ENCODE measurements at places on chromosomes 3 and 15. TPM values are rescaled to one million over a fixed set of nuclear protein-coding genes. Genes with fewer than 3 reads are reported as not detected.
A peak's percentile ranks its signal among the peaks of the same experiment; 100 is the strongest.

TEX9 gene
- 1.8 TPM for total RNA-seq

FSIP1 gene
- 0.32 TPM for total RNA-seq

DNA sequence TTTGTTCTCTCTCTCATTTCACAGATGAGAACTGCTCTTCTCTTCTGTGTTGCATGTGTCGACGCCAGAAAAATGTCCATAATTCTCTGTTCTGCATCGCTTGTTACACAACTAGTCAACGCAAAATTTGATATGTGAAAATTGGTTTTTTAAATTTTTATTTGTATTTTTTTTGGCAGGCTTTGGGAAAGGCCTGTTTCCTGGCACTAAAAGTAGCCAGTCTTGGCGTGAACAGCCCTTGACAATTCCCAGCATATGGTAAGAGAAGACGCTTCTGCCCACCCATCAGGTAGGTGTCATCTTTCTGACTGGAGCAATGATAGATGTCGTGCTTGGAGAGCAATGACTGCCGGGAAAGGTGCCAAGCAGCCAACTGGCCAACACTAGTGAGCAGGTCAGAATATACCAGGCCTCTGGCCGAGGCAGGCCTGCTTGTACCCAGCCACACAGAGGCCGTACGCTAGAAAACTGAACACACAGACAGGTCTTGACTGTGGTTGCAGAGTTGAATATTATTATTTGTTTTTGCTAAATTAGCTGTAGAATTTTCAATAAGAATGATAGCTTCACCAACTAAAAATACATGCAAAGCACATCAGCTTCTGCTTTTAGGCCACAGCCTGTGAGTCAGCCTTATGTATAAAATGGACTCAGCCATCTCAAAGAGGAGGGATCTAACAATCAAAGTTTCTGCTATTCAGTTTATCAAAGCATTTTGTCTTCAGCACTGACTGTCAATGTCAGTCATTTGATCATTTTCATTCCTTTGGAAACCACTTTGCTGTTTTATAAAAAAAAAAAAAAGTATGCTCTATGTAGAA is 837.5 kb downstream of the MCTP2 start:
- no peaks in the 10 kb centered on the region for H3K27me3 ChIP-seq
- H3K4me1 ChIP-seq: no peaks in the 10 kb centered on the region
- H3K27ac ChIP-seq: no peak overlapping the region
- no peak overlapping the region for H3K4me3 ChIP-seq
- H3K36me3 ChIP-seq: no peaks in the 10 kb centered on the region

GRCh38 chr3:49872801-49873281 is 3.1 kb upstream of the CAMKV start:
- H3K27me3 ChIP-seq: peaks cover 19% of the 10 kb centered on the region
- H3K27ac ChIP-seq: no peak overlapping the region
- no peaks in the 10 kb centered on the region for H3K4me1 ChIP-seq
- peak; percentile 56 for DNase-seq
- H3K4me3 ChIP-seq: no peak overlapping the region

- no peak overlapping the region for H3K27ac ChIP-seq
- no peak for DNase-seq
- no peaks in the 10 kb centered on the region for H3K27me3 ChIP-seq
- H3K4me3 ChIP-seq: no peak overlapping the region
- no peaks in the 10 kb centered on the region for H3K4me1 ChIP-seq
These were observed 171.6 kb downstream of the CADPS start for GRCh38 chr3:62703451-62704167.

DNA sequence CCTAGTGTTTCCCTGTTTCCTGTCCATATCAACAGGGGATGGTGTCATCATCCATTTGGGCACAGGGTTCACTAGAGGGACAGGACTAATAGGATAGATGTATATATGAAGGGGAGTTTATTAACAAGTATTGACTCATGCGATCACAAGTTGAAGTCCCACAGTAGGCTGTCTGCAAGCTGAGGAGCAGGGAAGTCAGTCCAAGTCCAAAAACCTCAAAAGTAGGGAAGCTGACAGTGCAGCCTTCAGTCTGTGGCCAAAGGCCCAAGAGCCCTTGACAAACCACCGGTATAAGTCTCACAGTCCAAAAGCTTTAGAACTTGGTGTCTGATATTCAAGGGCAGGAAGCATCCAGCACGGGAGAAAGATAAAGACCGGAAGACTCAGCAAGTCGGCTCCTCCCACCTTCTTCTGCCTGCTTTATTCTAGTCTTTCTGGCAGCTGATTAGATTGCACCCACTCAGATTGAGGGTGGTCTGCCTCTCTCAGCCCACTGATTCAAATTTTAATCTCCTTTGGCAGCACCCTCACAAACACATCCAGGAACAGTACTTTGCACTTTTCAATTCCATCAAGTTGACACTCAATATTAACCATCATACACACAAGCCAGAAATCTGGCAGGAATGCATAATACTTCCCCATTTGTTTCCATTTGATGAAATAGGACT is 43.4 kb downstream of the CD200 start:
- H3K4me1 ChIP-seq: peaks cover 39% of the 10 kb centered on the region
- DNase-seq: no peak
- no peak overlapping the region for H3K27ac ChIP-seq
- no peaks in the 10 kb centered on the region for H3K36me3 ChIP-seq
- H3K4me3 ChIP-seq: no peak overlapping the region

Data from activated CD4-positive, alpha-beta T cell treated with anti-CD3 and anti-CD28 coated beads for 36 hours (primary cell).